ENCODE measurements at places on chromosomes 4 and X. TPM values are rescaled to one million over a fixed set of nuclear protein-coding genes. Genes with fewer than 3 reads are reported as not detected.

DNA sequence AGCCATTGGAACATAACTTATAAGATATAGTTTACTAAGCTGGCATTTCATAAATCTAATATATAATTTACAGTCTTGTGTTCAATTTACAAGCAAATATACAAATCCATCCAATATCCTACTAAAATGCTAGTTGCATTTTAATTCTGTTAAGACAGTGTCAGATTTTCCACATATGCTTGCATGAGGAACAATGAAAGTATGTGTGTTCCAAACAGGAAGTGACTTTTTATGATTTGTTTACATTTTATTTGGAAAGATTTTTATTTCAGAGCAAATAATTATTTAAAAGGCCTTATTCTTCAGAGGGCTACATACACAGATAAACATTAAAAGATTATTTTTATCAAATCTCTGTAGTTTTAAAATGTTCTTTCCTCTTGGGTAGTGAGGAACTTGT is 130.1 kb downstream of the KLHL34 start:
- DNase-seq: peak; percentile 1

DNA sequence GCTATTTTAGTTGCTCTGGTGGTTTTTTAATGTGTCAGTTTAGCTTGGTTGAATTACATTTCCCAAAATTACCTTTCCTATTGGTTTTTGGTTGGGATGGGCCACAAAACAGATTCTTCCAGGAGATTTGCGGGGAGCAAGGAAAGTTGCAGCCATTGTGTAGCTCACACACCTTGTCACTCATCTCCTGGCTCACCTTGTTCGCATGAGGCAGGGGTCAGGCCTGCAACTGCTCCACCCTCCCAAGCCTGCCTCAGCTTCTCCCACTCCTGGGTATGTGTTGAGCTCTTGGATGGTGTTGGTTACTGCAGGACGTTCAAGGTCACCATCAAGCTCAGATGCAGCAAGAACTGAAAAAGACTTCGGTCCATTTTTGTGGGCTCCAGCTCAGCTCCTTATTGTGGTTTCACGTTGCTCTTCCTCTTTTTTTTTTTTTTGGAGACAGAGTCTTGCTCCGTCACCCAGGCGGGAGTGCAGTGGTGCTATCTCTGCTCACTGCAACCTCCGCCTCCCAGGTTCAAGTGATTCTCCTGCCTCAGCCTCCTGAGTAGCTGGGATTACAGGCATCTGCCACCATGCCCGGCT is 95.6 kb upstream of the METTL14 start:
- no peak for DNase-seq

DNA sequence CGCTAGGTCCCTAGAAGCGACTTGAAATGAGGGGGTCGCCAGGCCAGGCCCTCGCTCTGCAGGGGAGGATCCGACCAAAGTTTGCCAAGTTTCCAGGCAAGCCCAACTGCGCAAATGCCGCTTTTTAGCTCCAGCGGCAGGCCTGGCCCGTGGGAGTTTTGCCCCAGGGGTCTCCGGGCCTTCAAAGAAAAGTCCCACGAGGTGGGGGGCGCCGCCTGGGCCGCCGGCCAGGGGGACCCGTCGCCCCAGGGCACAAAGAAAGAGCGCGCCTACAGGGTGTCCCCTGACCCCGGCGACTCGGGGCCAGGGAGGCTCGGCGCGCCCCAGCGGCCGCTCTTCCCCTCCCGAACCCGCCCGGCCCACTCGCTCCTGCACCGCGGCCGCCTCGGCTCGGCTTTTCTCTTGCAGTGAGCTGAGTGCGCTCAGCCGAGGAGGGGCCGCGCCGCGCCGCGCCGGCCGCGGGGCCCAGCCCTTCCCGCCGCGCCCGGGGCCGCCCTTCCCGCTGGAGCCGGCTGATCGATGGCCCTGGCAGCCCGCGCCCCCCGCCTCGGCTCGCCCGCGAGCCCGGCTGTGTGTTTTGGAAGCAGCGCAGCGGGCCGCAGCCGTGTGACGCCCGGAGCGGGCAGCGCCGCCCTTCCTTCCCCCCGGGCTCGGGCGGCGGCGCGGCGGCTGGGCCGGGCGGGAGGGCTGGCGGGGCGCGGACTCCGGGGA is 754 bp upstream of the KLF3 start:
- DNase-seq: peak; percentile 80

DNA sequence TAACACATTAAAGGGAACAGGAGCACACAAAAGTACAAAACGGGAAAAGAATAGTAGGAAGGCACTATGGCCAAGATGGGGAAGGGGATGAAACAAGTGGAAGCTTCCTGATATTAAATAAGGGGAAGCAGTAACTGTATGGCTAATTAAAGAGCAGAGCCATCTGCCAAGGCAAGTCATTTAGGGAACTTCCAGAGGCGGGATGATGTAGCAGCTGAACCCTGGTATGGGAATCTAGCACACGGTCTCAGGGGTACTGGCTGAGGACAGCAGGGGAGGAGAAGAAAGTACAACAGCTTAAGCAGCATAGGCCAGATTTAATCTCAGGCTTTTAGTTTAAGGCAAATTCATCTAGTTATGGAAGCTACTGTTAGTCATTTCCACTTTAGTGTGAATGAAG is 59.1 kb downstream of the IGFBP7 start:
- no peak for DNase-seq

- DNase-seq: no peak
These were observed 28.8 kb downstream of the AMELX start for GRCh38 chrX:11321986-11322385.

Gene FHL1
- 660 TPM for total RNA-seq
